ENCODE measurements at places on chromosomes 5 and 9. TPM values are rescaled to one million over a fixed set of nuclear protein-coding genes. Genes with fewer than 3 reads are reported as not detected.

CBY3 gene
- not detected for total RNA-seq

ACTBL2 gene
- not detected for total RNA-seq

DNA sequence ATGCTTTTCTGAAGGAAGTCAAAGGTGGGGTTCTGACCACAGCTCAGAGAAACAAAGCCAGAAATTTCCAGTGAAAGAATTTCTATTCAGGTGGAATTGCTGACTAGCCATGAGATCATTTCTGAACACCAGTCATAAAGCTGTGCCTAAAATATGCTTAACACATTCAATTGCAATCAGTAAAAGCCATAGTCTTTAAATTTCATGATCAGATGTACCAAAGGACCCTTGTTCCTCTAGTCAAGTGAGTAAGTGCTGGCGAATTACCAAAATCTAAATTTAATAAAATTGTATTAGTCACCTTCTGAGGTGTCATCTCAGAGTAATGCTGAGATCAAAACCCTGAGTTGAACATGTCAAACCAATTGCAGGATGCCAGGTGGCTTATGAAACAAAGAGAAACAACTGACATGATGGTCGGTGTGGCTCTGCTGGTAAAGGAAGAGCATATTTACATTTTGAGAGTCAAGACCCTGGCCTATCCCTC lies 334.2 kb upstream of the CCNH start:
- no peaks in the 10 kb centered on the region for H3K36me3 ChIP-seq
- no peak for DNase-seq
- no peak overlapping the region for H3K4me3 ChIP-seq
- H3K4me1 ChIP-seq, result no peaks in the 10 kb centered on the region

- H3K4me3 ChIP-seq, result peak overlapping the region; percentile 60
- H3K27ac ChIP-seq, result peak overlapping the region; percentile 49
- peaks cover 53% of the 10 kb centered on the region for H3K4me1 ChIP-seq
- DNase-seq, result peak; percentile 66
Observed at GRCh38 chr9:137301081-137301947, 757 bp downstream of the NRARP start.

DNA sequence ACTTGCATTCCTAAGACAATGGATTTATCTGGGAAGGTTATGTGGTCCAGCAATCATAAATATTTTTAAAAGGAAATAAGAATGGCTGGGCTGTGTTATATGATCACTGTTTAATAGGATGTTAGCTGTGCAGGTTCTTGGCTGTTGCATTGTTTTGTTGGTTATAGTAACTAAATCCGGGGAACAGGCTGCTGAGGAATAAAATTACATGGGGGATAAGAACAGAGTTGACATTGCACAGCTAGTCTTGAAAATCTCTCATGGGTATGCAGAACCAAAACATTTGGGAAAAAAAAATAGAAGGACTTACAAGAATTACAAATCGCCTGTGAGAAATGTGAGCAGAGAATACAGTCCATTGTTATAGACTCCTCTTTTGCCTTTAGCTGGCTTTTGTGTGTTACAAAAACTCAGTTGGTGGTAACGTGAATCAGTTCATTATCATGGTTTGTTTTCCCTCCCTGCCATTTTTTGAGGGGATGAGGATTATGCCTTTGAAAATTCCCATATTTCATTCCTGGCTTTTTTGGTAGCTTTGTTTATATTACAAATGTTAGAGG lies 375.3 kb upstream of the DAB2 start:
- H3K4me3 ChIP-seq, result no peak overlapping the region
- DNase-seq, result no peak
- no peak overlapping the region for H3K27ac ChIP-seq

DNA sequence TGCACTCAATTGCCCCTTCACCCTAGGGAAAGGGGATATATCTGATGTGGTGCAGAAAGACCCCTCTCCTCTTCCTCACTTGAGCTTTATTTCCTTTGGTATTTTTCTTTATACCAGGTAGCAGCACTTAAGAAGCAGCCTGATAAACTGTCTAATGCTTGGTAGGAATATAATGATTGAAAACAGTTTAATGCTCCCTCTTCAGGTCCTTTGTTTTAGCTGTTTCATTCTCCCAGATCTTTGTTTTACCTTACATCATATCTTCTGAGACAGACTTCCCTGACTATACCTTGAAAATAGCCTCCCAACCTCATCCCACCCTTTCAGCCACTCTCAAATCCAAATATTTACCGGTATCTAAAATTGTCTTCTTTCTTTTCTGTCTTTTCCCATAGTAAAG lies 87.9 kb downstream of the NUDT12 start:
- no peaks in the 10 kb centered on the region for H3K36me3 ChIP-seq
- H3K4me3 ChIP-seq, result no peak overlapping the region
- no peak overlapping the region for H3K27ac ChIP-seq
- H3K4me1 ChIP-seq, result no peaks in the 10 kb centered on the region
- H3K27me3 ChIP-seq, result no peaks in the 10 kb centered on the region
- no peak for DNase-seq

DNA sequence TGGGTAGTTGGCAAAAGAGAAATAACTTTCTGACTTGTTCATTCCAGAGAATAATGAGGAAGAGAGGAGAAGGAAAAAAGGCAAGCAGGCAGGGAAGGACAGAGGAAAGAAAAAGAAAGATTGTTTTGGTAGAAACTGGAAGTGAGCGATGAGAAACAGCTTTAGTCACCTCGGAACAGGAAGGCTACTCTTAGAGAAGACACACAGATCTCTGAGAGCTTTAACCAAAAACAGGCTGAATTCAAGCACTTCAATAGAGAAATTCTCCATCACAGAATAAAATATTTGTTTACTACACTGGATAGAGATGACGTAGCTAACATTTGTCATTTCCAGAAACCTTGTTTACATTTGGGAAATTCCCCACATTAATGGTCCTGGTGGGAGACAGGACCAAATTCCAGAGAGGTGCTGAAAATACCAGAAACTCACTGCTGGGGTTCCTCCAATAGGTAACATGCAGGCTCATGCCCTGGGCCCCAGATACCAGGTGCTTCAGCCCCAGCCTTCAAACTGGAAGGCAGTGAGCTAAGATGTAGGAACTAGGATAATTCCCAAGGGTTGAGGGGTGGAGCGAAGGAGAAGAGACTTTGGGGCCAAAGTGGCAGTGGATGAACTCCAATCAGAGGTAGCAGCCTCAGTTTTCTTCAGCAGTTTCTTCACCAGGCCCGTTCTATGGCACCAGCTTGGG lies 227.7 kb upstream of the GRAMD2B start:
- H3K36me3 ChIP-seq, result no peaks in the 10 kb centered on the region
- peaks cover 5% of the 10 kb centered on the region for H3K27me3 ChIP-seq
- no peak overlapping the region for H3K4me3 ChIP-seq
- no peak for DNase-seq
- no peak overlapping the region for H3K27ac ChIP-seq
- H3K4me1 ChIP-seq, result no peaks in the 10 kb centered on the region

Measured in A673 (cell line).